ENCODE measurements at places on chromosomes 1 and 21.

DNA sequence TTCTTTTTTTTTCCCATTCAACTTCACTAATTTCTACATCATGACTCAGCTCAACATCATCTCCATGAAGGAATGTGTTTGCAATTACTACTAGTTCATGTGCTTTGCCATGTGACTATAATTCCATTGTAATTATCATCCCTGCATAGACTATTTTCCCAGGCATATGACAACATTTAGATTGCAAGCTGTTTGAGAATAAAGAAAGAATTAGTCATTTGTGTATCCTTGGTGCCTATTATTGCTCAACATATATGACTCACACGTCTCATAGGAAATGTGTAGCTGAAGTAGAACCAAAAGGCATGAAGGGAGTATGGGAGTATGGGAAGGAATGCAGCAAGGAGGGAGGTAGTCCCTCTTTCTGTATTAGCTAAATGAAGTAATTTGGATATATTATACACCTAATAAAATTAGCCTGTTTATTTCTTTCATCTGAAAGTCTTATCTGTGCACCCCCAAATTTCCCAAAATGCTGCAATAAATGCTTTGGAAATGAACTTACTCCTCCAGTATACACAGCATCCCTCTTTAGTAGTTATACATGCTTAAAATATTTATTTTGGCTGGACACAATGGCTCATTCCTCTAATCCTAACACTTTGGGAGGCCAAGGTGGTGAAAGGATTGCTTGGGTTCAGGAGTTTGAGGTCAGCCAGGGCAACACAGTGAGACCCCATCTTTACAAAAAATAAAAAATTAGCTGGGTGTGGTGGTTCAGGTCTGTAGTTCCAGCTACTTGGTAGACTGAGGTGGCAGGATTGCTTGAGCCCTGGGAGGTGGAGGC is 316.9 kb upstream of the ADGRL4 start:
- no peaks in the 10 kb centered on the region for H3K36me3 ChIP-seq
- no peak overlapping the region for H3K4me3 ChIP-seq
- DNase-seq, result no peak
- H3K27ac ChIP-seq, result no peak overlapping the region

DNA sequence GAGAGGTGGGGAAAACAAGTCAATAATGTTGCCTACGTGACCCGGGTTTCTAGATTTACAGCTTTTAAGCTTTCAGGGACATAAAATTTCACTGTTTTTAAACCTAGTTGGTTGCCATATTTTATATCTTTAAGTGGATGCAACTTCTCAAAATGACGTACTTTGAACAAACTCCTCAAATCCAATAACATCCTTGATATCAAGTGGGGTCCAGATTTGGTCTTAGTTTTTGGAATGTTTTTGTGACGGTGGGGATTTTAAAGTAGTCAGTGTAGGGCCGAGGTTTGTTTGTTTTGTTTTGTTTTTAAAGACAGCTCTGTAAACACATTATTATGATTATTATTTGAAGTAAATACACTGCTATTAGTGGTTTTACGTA is 453 bp downstream of the CDKN2C start:
- H3K4me1 ChIP-seq, result no peaks in the 10 kb centered on the region
- H3K27ac ChIP-seq, result no peak overlapping the region
- H3K27me3 ChIP-seq, result peaks cover 93% of the 10 kb centered on the region

GRCh38 chr1:174812016-174812415 is 187.7 kb upstream of the CACYBP start:
- peak overlapping the region; percentile 34 for H3K4me3 ChIP-seq
- H3K27me3 ChIP-seq, result peaks cover 22% of the 10 kb centered on the region
- no peak for DNase-seq
- no peaks in the 10 kb centered on the region for H3K36me3 ChIP-seq
- H3K27ac ChIP-seq, result peak overlapping the region; percentile 5

GRCh38 chr1:93635614-93636543 is 45.8 kb downstream of the BCAR3 start:
- peak; percentile 83 for DNase-seq
- no peak overlapping the region for H3K4me3 ChIP-seq
- H3K36me3 ChIP-seq, result peaks cover 90% of the 10 kb centered on the region
- H3K27me3 ChIP-seq, result no peaks in the 10 kb centered on the region
- peak overlapping the region; percentile 94 for H3K27ac ChIP-seq

DNA sequence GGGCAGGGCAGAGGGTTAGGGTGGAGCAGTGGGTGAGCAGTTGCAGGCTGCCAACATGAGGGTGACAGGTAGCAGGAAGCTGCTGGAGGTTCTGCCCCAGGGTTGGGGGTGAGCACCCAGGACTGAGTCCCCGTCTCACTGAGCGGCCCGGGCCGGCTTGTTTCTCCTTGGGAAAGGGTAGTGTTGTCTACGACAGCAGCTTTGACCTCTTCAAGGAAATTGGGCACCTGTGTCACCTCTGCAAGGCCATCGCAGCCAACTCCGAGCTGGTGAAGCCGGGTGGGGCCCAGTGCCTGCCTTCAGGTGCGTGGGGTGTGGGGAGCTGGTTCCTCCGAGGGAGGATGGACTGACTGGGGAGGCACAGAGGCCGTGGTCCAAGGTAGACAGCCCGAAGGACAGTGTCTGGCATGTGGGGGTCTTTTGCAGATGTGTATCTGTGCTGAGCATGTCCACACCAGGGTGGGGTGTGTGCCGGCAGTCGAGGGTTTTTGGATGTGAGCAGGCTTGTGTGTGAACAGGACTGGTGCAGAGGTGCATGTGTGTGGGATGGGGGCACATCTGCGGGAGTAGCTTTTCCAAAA is 51.9 kb downstream of the DISP3 start:
- no peaks in the 10 kb centered on the region for H3K36me3 ChIP-seq
- no peak for DNase-seq
- H3K27ac ChIP-seq, result no peak overlapping the region
- H3K27me3 ChIP-seq, result no peaks in the 10 kb centered on the region
- no peaks in the 10 kb centered on the region for H3K4me1 ChIP-seq

DNA sequence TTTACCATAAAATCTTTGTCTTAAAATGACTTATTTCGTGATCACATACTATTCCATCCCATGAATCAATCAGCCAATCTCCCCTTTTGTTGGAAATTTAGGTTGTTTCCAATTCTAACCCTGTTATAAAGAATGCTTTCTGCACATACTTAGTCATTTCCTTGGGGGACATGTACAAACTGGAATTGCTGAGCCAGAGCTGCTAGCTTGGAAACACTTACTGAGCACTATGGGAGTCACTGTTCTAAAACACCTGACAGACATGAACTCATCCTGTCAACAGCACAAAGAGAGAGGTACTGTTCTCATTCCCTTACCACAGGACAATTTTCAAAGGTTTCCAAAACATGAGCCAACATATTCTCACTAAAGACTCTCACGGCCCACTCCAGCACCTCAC is 32.1 kb downstream of the AK2 start:
- no peaks in the 10 kb centered on the region for H3K27me3 ChIP-seq
- no peak overlapping the region for H3K4me3 ChIP-seq
- H3K36me3 ChIP-seq, result peaks cover 20% of the 10 kb centered on the region
- H3K27ac ChIP-seq, result no peak overlapping the region
- no peak for DNase-seq
- H3K4me1 ChIP-seq, result peaks cover 40% of the 10 kb centered on the region

DNA sequence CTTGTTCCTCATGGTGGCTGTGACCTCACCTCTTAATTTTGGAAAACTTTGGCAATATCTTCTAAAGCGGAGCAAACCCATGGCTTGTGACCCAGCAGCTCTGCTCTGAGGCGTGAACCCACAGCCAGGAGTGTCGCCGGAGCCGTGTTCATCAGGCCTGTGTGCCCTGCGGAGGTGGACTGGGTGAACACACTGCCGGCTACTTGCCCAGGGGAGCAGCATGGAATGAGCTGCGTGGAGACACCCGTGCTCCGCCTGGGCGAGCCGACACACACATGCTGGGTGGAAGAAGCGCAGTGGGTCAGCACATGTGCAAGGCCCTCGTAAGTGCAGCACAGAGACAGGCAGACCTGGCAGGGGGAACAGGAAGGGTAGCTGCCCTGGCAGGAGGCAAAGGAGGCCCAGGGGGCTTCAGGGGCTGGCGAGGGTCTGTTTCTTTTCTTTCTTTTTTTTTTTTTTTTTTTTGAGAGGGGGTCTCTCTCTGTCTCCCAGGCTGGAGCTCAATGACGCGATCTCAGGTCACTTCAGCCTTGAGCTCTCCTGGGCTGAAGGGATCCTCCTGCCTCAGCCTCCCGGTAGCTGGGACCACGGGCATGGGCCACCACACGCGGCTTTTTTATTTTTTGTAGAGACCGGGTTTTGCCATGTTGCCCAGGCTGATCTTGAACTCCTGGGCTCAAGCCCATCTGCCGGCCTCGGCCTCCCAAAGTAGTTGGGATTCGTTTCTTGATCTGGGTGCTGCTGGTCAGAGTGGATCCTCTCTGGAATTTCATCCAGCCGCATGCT is 41.8 kb downstream of the AGPAT3 start:
- no peak overlapping the region for H3K4me3 ChIP-seq
- H3K36me3 ChIP-seq, result peaks cover 13% of the 10 kb centered on the region
- no peaks in the 10 kb centered on the region for H3K27me3 ChIP-seq

DNA sequence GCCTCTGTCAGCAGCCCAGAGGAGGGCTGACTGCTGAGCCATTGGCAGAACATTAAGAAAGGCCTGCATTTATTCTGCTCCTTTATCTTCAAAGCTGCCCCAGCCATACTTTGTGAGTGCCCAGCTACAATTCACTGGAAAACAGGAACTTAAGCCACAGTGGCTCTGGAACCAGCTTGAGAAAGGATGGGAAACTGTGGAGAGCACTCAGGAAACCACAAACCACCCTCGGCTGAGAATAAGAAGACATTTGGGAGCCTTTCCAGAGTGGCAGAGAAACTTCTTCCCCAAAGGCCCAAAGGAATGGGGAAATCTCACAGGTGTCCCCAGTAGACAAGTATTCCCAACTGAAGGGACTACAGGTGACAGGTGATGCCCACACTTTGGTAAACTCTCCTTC is 1.8 kb downstream of the LAMB3 start:
- no peaks in the 10 kb centered on the region for H3K27me3 ChIP-seq
- no peak for DNase-seq
- peaks cover 14% of the 10 kb centered on the region for H3K4me1 ChIP-seq
- no peak overlapping the region for H3K27ac ChIP-seq
- no peak overlapping the region for H3K4me3 ChIP-seq
- H3K36me3 ChIP-seq, result no peaks in the 10 kb centered on the region

DNA sequence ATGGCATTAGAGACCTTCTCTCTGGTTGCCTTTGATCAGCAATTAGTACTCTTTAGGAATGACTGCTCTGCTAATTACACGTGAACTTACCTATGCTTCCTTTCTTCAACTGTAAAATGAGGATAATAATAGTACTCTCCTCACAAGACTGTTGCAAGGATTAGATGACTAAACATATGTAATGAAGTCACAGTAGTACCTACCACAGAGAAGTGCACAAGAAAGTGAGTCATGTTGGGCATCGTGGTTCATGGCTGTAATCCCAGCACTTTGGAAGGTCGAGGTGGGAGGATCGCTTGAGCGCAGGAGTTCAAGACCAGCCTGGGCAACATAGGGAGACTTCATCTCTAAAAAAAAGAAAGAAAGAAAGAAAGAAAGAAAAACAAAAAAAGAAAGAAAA is 68.1 kb upstream of the AK4 start:
- no peak overlapping the region for H3K27ac ChIP-seq
- H3K36me3 ChIP-seq, result no peaks in the 10 kb centered on the region
- DNase-seq, result no peak
- no peak overlapping the region for H3K4me3 ChIP-seq
- H3K27me3 ChIP-seq, result no peaks in the 10 kb centered on the region

GRCh38 chr1:15764269-15764764 is 5.7 kb downstream of the FBLIM1 start:
- no peak overlapping the region for H3K27ac ChIP-seq
- no peaks in the 10 kb centered on the region for H3K27me3 ChIP-seq

DNA sequence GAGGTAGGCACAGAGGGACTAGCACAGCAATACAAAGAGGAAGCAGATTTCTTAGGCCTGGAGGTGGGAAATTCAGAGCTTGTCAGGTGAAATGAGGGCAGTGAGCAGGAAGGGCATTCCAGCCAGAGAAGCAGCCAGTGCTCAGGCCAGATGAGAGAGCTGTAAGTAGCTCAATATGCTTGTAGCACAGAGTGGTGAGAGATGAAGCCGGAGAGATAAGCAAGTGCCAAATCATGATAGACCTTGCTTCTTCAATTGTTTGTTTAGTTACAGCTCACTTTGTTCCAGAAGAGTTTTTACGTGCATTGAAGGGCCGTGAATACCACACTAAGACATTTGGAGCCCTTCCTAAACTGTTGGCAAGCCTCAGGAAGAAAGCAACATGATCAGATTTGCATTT is 42.0 kb upstream of the ADAMTS1 start:
- H3K36me3 ChIP-seq, result no peaks in the 10 kb centered on the region
- no peak for DNase-seq
- H3K4me1 ChIP-seq, result no peaks in the 10 kb centered on the region
- H3K27ac ChIP-seq, result no peak overlapping the region

- no peak for DNase-seq
- no peaks in the 10 kb centered on the region for H3K27me3 ChIP-seq
Measured at GRCh38 chr1:175826705-175827104, 83.3 kb upstream of the TNR start.

DNA sequence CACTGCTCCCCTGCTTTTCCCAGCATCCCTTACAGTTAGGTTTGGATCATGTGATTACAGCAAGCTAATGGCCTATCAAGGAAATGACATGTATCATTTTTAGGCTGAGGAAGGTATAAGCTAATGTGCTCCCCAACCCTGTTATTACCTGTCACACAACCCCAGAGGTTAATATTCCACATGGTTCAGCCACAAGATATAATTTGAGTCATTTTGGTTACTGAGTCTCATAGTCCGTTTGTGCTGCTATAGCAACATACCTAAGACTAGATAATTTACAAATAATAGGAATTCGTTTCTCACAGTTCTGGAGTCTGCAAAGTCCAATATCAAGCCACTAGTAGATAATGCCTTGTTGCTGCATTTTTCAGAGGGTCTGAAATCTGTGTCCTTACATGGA is 29.1 kb upstream of the SLC16A1 start:
- DNase-seq, result no peak
- H3K27ac ChIP-seq, result no peak overlapping the region
- H3K36me3 ChIP-seq, result no peaks in the 10 kb centered on the region
- H3K27me3 ChIP-seq, result no peaks in the 10 kb centered on the region

DNA sequence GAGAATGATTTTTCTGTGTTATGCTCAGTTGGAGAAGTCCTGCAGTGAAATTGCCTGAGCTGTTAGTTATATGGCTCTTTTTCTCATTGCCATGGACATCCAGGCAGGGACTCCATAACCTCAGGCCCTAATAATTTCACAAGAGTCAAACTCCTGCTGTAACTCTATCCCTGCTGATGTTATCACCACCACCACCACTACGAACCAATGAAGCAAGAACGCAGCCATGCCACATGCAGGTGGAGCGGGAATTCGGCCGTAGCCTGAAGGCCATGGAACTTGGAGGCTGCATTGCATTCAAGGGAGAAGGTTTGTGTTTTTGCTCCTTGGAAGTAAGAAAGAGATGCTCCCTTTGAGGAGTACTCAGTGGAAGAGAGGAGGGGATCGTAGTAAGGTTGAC is 16.8 kb upstream of the DLGAP3 start:
- H3K36me3 ChIP-seq, result no peaks in the 10 kb centered on the region
- DNase-seq, result no peak
- no peak overlapping the region for H3K4me3 ChIP-seq
- H3K27ac ChIP-seq, result no peak overlapping the region
- peaks cover 14% of the 10 kb centered on the region for H3K27me3 ChIP-seq

All from endodermal cell (in vitro differentiated cells).